ENCODE measurements at places on chromosomes 13 and 19. TPM values are rescaled to one million over a fixed set of nuclear protein-coding genes. Genes with fewer than 3 reads are reported as not detected.

DNA sequence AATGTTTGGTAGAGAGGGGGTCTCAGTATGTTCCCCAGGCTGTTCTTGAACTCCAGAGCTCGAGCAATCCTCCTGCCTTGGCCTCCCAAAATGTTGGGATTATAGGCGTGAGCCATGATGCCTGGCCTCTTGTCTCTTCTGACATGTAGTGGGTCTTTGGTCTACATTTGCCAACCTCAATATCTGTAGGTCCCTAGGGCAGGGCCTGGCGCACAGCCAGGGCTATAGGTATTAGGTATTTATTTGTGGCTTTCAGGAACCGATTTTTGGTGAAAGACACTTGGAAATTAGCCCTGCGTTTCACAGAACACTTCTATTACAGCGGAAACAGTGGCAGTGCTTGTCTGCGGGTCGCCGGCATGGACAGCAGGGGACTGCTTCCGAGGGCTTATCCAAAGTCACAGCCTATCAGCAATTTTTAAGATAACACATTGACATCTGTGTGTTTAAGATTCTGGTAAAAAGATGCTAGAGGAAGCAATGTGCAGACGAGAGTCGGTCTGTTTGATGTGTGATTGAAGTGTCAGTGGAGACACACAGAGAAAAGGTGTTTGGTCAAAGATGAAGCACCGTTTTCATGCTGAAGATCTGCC lies 14.5 kb downstream of the ZNF536 start:
- no peak overlapping the region for H3K4me3 ChIP-seq
- no peaks in the 10 kb centered on the region for H3K36me3 ChIP-seq
- DNase-seq: no peak
- no peaks in the 10 kb centered on the region for H3K4me1 ChIP-seq
- no peaks in the 10 kb centered on the region for H3K27me3 ChIP-seq

DNA sequence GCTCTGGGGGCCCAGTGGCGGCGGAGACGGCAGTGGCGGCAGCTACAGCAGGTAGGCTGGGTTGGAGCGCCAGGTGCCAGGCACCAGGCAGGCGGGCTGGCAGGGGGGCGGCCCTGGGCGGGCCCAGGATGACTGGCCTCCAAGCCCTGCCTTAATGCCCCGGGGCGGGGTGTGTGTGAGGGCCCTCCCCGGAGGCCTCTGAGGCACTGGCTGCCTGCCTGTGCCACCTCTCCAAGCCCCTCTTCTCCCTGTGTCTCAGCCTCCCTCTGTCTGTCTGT lies at the start of gene KLK11:
Gene KLK11 (minus strand): TSS at position 63 of the 278 bp plus-strand sequence. CDS start 985 bp downstream, outside the sequence.
- no peak for DNase-seq
- H3K27me3 ChIP-seq: no peaks in the 10 kb centered on the region
- no peak within 1 kb of the TSS for H3K4me3 ChIP-seq
- no peak within 1 kb of the TSS for H3K27ac ChIP-seq
- H3K36me3 ChIP-seq: no peaks in the 10 kb centered on the region

GRCh38 chr13:35139591-35139990 lies 197.5 kb downstream of the NBEA start:
- no peak for DNase-seq
- no peak overlapping the region for H3K27ac ChIP-seq
- no peaks in the 10 kb centered on the region for H3K27me3 ChIP-seq
- H3K4me1 ChIP-seq: peaks cover 3% of the 10 kb centered on the region
- no peaks in the 10 kb centered on the region for H3K36me3 ChIP-seq
- no peak overlapping the region for H3K4me3 ChIP-seq

- H3K4me1 ChIP-seq: no peaks in the 10 kb centered on the region
- H3K27me3 ChIP-seq: no peaks in the 10 kb centered on the region
- no peak for DNase-seq
- no peaks in the 10 kb centered on the region for H3K36me3 ChIP-seq
- H3K4me3 ChIP-seq: no peak overlapping the region
Measured at GRCh38 chr13:60617991-60618733, 221.1 kb downstream of the TDRD3 start.

Gene CHAMP1
- total RNA-seq: 15.5 TPM

Gene RASL11A
- 40.5 TPM for total RNA-seq

Gene PCP2
- not detected for total RNA-seq

Data from aorta (tissue), 5 donors.